ENCODE measurements at places on chromosomes 11 and 22.

- no peak for DNase-seq
Observed at GRCh38 chr11:121318848-121319834, 26.6 kb downstream of the SC5D start.

DNA sequence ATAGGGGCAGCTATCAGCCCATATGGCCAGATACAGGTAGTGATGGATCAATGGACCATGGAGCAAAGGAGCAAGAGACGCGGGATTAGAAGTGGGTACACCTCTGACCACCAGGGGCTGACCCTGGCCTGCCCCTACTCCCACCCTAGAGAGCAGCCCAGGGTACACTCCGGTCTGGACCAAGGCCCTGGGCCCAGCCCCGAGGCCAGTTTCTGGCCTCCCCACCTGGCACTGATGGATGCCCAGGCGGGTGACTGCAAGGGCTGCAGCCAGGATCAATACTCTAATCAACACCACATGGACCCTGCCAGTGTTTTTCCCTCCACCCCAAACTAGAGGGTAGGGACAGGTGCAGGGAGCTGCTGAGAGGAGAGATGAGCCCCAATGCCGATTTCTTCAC, 74.1 kb upstream of the NECTIN1 start:
- DNase-seq = no peak

GRCh38 chr11:6667733-6668374, 12.2 kb upstream of the DCHS1 start:
- no peak for DNase-seq

DNA sequence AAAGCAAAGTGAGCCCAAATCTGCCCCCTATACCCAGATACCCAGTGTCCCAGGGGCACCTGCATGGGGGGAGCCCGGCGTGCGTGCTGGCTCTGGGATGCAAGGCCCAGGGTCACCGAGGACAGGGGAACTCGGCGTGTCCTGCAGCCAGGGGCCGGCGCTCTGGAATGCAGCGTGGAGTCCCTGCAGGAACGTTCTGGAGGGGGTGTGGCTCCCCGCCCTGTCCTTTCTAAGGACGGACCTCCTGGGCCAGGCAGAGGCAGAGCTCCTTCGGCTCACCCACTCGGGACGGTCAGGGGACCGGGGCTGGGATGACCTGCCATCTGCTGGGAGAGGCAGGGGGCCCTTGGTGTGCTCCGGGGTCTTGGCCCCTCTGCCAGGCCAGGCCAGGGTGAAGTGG, 1196.8 kb downstream of the BRD1 start:
- DNase-seq = no peak

DNA sequence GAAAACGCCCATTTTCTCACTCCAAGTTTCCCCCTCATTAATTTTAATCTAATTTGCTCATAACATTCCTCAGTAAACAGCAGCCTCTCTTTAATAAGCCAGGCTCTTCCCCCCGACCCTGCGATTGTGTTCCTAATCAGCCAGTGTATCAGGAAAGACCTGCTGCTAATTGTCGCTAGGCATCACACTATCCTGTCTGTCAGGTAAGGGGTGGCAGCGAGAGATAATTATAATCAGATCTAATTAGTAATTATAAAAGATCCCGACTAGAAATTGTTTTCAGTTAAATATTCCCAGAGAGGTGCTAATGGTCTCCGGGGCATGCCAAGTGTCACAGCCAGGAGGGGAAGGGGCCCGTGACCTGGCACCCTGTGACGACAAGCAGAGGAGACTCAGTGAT, 142.8 kb downstream of the ST3GAL4 start:
- no peak for DNase-seq

- no peak for DNase-seq
Observed at GRCh38 chr22:33600595-33600994, 319.7 kb downstream of the LARGE1 start.

DNA sequence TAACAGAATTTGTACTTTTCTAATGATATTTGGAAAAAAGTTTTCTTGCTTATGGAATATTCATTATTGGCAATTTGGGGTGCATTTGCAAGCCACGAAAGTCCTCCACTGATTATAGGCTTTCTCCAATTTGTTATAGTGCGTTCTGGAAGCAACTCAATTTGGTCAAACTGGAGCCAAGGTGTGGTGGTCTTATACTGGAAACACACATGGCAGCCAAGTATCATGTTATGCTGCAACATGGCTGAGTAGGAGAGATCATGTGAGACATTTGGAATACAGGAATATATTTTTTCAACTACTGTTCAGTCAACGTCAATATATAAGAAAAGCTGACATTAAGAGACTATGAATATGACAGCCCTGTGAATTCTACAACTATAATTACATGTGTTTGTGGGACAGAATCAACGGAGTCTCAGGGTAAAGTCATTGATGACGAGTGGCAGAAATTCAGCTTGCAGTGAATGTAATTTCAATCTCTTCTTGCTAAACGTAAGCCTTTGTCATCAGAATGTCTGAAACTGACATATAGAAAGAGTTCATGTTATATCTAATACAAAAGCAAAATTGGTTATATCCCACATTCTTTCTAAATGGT, 83.8 kb upstream of the FIBIN start:
- no peak for DNase-seq

DNA sequence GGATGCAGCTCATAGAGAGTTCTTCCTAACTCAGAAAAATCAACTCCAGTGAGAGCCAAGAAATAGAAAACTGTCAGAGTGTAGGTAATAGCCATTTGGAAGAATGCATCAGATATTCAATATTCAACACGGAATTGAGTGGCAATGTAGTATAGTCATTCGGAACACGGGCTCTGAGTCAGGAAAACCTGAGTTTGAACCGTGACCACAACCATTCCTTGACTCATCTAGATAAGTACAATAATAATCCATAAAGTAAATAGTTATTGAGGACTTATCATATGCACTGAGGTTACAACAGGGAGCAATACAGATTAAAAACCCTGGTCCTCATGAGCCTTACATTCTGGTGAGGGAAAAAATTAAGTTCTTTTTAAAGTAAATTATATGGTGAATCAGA, 62.6 kb upstream of the PHF21A start:
- no peak for DNase-seq

GRCh38 chr11:67468759-67469507, at the start of gene TMEM134:
TMEM134 (minus strand) TSS chr11:67469251; CDS start chr11:67469192, 59 bp downstream.
- DNase-seq = peak; percentile 95

DNA sequence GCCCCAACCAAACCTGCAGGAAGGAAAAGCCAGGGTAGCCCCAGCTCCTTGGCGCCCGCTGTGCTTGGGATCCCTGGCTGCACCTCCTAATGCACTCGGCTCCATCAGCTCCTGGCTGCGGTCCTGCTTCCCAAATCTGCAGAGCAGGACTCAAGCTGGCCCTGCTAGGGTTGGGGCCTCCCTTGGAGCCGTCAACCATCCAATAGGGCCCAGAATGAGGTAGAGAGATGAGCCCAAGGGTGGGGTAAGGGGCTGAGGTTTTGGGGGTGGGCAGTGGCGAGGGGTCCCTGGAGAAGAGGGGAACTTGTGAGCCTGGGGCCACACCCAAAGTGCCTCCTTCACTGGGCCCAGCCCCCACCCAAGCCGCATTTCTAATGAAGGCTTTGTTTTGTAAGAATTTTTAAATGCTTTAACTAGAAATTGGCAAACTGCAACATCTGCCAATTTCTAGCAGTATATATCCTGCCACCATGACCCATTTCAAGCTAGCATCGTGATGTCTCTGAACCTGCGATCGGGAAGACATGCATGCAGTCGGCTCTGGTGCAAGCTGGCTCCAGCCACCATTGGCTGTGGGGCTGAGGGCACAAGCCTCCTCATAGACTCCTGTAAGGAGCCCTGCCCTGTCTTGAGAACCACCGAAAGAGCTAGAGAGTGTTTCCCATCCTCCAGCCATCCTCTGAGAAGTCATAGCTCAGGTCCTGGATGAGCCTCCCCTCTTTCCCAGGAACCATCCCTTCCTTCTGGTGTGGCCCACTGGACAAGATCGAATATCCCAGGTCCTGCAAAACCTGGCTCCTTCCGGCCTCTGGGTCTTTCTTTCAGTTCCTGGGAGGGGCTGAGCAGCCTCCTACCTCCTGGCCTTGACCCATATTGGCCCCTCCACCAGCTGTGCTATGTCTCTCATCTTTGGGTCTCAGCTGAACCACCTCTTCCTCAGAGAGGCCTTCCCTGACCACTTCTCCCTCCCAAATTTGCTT, 15.5 kb downstream of the C1QTNF6 start:
- no peak for DNase-seq

DNA sequence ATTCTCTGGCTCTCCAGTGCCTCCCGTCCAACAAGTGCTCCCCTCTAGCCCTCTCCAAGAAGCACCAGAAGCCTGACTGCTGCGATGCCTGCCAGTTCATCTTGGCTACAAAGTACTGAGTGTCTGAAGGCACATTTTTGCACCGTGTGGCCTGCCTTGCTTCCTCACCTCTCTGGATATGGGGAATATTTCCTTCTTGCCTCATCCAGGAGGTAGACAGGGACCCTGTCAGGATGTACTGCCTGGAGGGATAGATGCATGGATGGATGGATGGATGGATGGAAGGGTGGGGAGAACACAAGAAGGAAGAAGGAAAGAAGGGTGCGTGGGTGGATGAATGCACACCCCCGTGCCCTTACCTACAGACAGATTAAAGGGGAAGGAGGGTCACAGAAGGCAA, 27.6 kb downstream of the KCTD17 start:
- no peak for DNase-seq

- no peak for DNase-seq
Observed at GRCh38 chr11:75903276-75903675, 88.3 kb downstream of the UVRAG start.

DNA sequence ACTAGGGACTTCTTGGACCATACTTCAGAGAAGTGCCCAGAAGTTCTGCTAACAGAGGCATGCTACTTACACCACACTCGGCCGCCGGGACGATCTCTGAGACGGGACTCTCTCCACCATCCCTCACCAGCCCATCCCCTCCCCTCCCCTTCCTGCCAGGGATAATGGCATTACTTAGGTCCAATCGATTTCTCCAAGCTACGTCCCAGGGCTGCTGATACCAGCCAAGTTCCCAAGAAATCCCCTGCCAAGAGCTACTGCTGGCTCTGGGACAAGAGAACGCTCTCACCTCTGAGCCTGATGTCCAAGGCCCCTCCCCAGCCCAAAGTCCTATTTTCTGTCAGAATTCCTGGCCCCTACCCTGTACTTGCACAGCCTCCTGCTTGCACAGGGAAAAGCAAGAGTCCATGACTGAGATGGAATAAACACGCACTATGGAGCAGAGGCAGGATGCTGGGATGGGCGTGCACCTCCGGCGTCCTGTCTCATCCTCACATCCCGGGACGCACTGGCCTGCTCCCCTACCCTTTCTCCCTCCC, 42.7 kb downstream of the GDPD5 start:
- no peak for DNase-seq

All from amygdala (tissue), 56 donors.